Activated CD4-positive, alpha-beta T cell treated with anti-CD3 and anti-CD28 coated beads, Interleukin-2, amount 50 U/mL, for 48 hours (primary cell): ENCODE measurements at places on chromosomes 4 and X.

DNA sequence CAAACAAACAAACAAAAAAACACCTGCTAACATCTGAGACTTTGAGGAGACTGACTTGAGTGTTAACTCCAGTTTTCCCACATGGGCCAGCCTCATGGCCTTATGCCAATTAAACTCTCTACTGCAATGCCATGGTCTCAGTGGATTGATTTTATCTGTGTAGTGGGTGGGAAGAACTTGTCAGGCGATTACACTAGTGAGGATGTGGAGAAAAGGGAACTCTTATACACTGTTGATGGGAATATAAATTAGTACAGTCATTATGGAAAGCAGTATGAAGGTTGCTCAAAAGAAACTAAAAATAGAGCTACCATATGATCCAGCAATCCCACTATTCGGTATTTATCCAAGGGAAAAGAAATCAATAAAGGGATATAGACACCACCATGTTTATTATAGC is 12.8 kb upstream of the XIAP start:
- DNase-seq, result no peak

DNA sequence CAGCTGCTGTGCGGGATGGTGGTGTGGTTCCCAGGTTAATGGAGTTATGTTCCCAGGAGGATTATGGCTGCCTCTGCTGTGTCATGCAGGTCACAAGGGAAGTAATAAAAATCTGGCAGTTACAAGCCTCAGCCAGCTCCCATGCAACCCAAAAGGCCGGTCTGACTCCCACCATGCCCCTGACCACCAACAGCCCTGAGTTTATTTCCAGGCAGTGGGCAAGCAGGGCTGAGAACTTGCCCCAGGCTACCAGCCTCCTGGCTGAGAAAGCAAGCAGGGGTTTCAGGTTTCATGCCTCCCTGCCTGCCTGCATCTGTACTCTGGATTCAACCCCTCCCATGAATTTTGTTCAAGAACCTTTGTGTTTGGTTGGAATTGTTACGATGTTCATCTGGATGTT is 732.7 kb upstream of the POU3F4 start:
- DNase-seq, result no peak

GRCh38 chr4:103098756-103099440 is 736 bp downstream of the BDH2 start:
- DNase-seq, result no peak

DNA sequence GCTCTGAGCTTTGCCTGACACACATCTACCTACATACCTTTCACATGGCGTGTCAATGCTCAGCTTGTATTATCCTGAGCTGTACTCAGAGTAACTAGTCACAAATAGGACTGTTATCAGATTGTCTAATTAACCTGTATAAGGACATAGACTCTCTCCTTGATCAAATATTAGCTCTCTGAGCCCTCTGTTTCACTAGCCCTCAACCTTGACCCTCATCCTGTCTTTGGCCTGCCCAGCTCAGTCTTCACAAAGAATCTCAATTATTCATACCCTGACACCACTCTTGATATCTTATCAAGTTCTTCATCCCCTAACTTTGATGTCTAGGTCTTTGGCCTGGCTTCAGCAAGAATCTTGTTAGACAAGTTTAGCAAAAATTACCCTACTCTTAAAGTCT is 320.7 kb upstream of the PCDH7 start:
- DNase-seq, result no peak

GRCh38 chrX:118730500-118731247 is 3.3 kb downstream of the IL13RA1 start:
- DNase-seq, result no peak
